Right hindlimb (tissue), 1 donor: ENCODE measurements at places on chromosomes 6 and 20.

GRCh38 chr20:1657556-1658334 is at the start of gene SIRPG:
Gene SIRPG, minus strand, starts transcription at chr20:1657779. Its CDS starts 65 bp downstream, at chr20:1657714.
- DNase-seq: no peak

GRCh38 chr6:29749308-29749662 is 26.1 kb downstream of the HLA-F start:
- DNase-seq: no peak

- no peak for DNase-seq
Observed at GRCh38 chr20:36463212-36464061, 77.9 kb upstream of the MYL9 start.

DNA sequence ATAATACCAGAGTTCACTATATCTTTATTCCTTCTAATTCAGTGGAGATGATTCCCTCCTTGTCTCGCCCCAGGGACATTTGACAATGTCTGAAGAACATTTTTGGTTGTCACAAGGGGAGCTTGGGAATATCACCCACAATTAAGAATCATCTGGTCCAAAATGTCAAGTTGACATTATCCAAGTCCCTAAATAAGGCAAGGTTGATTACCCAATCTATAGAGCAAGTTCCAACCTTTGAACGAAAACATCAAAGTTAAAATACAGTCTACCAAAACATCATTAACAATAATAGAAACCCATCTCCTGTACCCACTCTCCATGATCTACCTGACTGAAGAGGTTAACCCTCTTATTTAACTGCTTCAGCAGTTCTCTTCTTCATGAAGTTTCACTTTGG is 15.6 kb downstream of the DEK start:
- DNase-seq: no peak

DNA sequence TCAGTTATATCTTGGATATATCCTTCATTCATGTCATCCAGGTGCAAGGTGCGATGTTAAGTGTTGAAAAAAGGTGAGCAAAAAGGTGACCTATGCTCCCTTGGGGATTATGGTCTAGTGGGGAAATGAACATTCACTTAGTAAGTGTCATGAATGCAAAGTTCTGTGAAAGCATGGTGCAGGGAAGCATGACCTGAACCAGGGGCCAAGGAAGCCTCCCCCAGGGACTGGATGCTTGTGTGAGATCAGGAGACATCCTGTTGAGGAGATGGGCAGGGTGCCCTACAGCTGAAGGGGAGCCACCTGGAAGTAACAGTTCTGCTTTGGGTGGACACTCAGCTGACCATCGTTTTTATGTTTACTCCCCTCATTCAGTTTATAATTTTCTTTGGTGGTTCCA is 179.5 kb downstream of the SYNDIG1 start:
- DNase-seq: peak; percentile 13

DNA sequence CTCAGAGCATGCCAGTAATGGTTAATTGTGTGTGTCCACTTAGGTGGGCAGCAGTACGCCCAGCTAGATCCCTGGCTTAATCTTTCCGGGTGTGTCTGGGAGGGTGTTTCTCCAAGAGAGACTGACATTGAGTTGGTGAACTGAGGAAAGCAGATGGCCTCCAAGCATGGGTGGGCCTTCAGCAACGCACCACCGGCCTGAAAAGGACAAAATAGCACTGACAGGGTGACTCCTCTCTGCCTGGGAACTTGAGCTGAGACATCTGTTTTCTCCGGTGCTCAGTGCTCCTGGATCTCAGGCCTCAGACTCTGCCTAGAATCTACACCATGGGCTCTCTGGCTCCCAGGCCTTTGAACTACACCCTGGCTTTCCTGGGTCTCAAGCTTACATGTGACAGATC is 43.2 kb downstream of the C6orf118 start:
- DNase-seq: no peak

DNA sequence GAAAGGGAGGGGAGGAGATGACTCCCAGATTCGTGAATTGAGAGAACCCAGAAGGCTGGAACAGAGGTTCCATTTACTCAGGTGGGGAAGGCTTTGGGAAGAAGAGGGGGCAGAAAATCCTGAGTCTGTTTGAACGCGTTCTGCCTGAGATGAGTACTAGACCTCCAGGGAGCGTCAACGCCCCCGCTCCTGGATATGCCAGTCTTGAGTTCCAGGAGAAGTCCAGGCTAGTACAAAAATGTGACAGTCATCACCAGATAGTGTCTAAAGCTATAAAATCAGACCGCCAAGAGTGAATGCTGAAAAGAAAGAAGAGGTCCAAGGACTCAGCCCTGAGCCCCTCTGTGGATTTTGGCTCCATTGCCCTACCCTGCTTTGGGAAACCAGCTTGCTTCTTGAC is 8.6 kb downstream of the AHCY start:
- DNase-seq: no peak

GRCh38 chr6:36691011-36691410 is 6.6 kb upstream of the RAB44 start:
- DNase-seq: no peak

DNA sequence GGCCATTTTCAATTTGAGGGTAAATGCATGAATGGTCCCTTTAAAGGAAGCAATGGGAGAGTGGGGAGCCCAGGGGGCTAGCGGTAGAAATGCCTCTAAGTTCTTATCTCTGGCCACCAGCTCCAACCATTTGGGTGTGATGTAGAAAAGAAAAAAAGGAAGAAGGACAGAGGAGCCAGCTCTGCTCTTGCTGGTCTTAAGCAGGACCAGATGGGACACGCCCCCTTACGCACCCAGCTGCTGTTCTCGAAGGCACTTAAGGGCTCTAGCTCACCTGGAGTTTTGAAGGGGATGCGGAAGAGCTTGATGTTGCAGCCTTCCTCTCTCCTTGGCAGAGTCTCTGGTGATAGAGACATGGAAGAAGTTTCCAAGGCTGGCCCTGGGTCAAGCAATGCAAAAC is 59.5 kb upstream of the RNF144B start:
- DNase-seq: no peak

- DNase-seq: no peak
Observed at GRCh38 chr6:113630738-113631535, 226.2 kb upstream of the MARCKS start.

- no peak for DNase-seq
Observed at GRCh38 chr6:88454658-88455057, 288.5 kb upstream of the CNR1 start.

GRCh38 chr6:20946022-20946421 is 411.8 kb downstream of the CDKAL1 start:
- no peak for DNase-seq

GRCh38 chr6:34544776-34545471 is 11.2 kb downstream of the SPDEF start:
- no peak for DNase-seq

GRCh38 chr6:41799559-41799911 is 12.0 kb downstream of the TOMM6 start:
- DNase-seq: no peak

DNA sequence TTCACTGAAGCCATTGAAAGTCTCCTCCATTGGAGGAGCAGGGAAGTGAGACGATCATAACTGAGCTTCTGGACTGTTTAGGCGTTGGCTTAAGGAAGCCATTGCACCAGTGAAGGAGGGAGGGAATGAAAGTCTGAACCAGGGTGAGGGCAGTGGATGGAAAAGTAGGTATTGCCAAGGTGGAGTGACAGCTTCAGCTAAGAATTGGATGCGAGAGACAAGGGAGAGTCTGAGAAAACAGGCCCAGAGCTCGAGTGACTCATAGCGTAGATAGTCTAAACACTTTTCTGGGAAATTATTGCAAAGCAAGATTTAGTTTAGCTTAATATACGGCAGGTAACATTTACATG is 4.5 kb downstream of the DSP start:
- no peak for DNase-seq

DNA sequence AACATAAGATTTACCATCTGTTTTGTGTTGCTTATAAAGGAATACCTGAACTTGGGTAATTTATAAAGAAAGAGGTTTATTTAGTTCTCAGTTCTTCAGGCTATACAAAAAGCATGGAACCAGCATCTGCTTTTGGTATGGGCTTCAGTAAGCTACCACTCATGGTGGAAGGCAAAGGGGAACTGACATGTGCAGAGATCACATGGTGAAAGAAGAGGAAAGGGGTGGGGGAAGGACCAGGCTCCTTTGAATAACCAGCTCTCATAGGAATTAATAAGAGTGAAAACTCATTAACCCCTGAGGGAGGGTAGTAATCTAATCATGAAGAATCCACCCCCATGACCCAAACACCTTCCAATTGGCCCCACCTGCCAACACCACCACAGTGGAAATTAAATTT is 89.5 kb upstream of the TMEM170B start:
- DNase-seq: no peak

- peak; percentile 72 for DNase-seq
Observed at GRCh38 chr20:36573798-36574365, 485 bp downstream of the TGIF2 start.

DNA sequence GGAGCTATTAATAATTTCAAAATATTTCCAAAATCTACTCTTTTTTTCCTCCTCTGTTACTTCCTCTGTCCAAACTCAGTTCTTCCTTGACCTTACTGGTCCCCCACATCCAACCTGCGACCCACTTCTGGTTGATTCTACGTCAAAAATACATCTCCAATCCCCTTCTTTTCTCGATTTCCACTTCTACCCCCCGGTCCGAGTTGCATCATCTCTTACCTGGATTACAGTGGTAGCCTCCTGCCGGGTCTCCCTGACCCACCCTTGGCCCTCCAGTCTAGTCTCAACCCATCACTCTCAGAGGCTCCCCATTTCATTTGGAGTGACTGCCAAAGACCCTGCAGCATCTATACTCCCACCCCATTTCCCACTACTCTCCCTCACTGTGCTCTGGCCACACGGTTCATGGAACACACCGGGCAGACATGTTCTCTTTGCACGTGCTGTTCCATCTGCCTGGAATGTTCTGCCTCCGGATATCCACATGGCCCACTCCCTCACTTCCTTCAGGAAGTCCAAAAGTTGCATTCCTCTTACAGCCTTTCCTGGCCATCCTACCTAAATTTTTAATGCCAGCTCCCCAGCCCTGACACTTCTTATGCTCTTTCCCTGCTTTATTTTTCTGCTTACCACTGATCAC is 6.1 kb upstream of the CCND3 start:
- DNase-seq: no peak

DNA sequence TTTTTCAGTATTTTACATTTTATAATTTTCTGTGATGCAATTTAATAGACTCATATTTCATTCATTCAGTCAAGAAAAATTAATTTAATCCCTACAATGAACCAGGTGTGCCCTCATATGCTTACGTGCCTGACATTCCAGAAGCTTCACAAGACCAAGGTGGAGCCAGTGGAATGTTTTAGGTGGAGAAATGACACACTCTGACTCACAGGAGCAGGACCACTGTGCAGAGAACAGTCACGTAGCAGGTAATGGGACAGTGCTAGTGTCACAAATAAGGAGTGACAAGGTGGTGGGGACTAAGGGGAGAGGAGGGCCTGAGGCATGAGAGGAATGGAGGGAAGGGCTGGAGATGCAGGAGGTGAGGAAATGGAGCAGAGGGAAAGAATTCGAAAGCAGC is 37.0 kb upstream of the HLA-G start:
- no peak for DNase-seq

DNA sequence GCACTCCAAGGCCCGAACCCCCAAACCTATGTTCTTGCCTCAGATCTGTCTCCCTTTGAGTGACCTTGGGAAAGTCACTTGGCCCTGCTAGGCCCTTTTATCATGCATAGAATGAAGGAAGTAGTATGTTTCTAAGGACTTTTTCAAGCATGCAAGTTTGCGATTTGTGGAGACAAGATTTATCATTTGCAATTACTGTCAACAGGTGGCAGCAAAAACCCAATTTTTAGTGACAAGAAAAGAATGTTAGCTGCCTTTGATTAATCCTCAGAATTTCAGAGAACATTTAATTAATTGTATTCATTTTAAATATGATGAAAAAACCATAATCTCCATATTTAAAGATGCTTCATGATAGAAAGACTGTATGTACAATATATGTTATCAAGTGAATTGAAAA is 28.3 kb upstream of the PREP start:
- no peak for DNase-seq

- DNase-seq: no peak
Observed at GRCh38 chr6:161660666-161661571, 387.1 kb upstream of the AGPAT4 start.

GRCh38 chr6:38214159-38214558 is 394.6 kb downstream of the ZFAND3 start:
- DNase-seq: no peak

- DNase-seq: no peak
Observed at GRCh38 chr6:170250455-170250854, 40.4 kb downstream of the DLL1 start.

DNA sequence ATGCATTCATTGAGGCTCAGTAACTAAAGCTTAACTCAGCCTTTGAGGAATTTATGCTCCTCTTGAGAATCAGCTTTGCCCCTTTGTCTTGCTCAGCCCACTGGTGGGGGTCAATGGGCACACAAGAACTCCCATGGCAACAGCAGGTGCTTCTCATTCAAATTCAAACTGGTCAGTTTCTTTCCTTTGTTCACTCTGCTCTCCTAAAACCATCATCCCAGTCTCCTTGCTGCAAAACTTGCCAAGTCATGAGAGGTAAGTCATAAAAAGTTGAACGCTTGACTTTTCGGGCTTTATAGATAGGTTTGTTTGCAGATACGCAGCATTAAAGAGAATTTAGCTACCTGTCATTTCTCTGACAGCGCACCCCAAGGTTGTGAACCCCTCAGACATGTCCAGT is 146.8 kb downstream of the TFAP2A start:
- DNase-seq: no peak

- no peak for DNase-seq
Observed at GRCh38 chr20:14570811-14571210, 233.4 kb upstream of the FLRT3 start.

DNA sequence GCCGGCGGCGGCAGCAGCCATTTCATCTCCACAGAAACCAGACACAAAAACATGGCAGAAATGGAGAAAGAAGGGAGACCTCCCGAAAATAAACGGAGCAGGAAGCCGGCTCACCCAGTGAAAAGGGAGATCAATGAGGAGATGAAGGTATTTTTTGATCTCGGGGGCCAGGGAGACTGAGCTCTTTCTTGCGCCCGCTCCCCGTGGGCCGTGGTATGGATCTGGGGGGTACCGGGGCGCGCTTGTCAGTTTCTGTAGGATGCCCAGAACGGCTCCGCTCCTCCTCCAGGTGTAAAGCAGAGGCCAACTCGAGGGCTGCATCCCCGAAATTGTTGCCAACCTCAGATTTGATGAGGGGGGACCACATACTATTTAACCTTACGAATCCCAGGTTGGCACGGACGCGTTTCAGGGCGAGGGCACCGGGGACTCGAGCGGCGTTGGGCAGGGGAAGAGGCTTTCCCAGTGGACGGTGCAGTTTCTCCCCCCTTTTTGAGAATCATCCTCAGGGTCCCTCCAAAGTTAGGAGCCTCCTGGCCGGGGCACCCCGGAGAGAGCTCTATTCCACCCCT is 735 bp downstream of the SOBP start:
- DNase-seq: peak; percentile 55

- DNase-seq: no peak
Observed at GRCh38 chr20:761418-762381, 6.6 kb downstream of the SLC52A3 start.

GRCh38 chr20:17859616-17860232 is 108.9 kb downstream of the SNX5 start:
- no peak for DNase-seq

DNA sequence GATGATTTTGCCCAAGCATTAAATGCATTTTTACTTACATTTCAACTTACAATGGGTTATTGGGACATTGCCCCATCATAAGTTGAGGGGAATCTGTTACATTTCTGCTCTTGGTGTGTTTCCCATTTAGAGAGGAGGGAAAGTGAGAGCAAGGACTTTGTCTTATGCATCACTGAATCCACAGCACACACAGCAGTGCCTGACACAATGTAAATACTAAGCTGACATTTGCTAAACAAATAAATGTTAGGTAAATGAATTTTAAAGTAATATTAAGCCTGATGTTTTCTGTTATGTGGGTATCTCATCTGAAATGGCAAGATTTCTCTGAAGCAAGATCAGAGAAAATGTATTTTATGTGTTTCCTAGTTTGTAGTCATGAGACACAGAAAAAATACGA is 143.6 kb upstream of the STXBP5 start:
- no peak for DNase-seq
